ENCODE measurements at places on chromosomes 6 and 20.

DNA sequence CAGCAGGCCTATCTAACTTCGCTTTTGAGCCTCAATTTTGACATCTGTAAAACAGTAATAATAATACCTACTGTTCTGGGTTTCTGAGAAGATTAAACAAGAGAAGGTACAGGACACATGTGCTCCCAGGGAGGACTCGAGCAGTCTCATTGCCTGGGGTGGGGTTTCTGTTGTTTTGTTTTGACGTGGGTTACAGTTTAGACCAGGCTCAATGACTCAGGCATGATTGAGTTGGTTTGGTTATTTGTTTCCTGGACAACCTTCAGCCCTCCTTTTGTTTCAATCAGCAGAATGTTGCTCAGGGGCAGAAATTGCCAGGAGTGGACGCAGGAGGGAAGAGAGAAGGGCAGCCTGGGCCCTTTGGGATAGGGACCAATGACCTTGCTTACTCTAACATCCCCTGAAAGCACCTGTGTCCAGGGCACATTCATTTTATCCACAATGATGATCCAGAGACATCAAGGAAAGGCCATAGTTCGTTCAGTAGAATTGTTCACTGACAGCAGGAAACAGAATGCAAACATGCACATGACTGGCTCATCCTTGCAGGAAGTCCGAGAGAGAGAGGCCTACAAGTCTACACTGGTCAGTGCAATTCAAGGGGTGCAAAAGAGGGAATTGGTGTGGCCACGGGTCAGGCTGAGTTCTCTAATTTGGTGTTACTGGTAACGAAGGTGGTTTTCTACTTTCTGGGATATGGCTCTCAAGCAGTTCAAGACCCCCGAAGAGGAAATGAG lies 74.5 kb upstream of the MRPS10 start:
- no peak for DNase-seq

GRCh38 chr20:18628330-18628920 lies 40.6 kb downstream of the DTD1 start:
- DNase-seq: no peak

DNA sequence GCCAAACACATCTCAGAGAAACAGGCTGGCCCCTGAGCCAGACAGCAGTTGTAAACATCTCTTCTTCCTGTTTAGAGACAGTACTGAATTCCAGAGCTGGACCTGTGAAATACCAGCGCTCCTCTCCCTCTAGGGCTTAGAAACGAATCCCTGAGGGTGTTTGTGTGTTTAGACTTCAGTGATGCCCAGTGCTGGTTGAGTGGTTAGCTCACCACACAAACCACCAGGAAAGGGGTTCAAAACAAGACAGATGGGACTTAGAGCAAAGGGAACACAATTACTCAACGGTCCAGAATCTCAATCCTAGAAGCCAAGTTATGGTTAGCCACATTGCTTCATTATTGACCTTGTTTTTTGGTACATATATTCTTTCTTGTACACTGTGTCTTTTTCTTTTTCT lies 108.7 kb upstream of the TMEM170B start:
- peak; percentile 36 for DNase-seq

DNA sequence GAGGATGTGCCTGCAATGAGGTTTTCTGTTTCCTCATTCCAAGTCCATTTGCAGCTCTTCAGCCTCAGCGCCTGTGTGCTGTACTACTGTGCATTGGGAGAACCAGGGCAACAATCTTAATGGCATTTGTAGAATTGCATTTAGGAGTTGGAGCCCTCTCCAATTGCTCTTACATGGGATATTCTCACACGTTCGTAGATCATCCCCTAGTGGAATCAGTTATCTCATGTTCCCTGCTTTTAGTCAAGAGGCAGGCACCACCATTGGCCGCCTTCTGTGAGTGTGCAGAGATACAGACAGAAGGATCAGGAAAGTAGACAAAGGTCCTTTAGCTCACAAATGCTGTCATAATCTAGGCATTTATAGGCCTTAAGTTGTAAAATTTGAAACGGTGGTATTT lies 84.2 kb upstream of the RGS17 start:
- DNase-seq: no peak

All from smooth muscle cell of the brain vasculature (primary cell).